ENCODE measurements at places on chromosomes 11 and 22.

DNA sequence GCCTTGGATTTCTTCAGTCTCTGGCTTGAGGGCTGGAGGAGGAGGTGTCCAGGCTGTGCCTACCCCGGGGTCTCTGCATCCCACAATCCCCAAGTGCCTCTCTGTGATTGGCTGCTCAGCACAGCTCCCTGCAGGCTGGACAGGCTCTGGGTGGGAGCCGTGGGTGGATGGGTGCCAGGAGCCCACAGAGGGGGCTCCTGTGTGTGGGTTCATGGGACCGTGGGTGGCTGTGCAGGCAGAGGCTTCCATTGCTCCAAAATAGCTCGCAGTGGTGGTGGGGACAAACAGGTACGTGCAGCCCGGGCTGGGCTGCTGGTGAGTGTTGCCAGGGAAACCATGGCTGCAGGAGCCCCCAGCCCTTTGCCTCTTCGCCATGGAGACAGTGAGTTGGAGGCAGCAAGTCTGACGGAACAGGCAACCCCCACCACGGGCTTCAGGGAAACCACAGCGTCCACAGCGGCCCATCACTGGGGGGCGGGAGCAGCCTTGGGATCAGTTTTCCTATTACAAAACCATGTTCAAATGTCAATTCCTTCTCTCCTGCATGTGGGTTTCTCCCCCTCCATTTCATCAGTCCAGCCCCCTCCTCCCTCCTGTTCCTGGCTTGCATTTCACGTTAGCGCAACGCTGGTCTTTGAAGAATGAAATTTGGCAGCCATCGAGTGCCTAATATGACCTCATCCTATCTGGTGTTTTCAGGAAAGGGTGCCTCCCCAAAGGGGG, 155.2 kb downstream of the TRIM29 start:
- DNase-seq: no peak

DNA sequence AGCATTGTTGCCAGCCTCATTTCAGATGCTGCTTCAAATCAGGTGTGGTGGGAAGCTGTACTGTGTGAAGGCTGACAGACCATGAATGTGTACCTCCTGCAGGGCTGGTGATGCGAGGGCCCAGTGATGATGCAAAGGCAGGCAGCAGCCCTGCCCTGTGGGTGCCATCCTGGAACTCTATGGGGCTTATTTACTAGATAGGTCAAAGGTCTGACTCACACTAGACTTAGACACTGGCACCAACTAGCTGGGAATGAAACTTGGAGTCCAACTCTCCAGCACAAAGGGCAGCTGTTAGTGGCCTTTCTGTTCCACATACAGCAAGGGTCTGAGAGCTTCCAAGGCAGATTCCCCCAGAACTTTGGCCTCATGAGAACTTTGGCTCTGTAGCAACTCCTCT, 138.4 kb downstream of the TTC17 start:
- no peak for DNase-seq

GRCh38 chr11:3866206-3866605, 10.7 kb downstream of the STIM1 start:
- no peak for DNase-seq

DNA sequence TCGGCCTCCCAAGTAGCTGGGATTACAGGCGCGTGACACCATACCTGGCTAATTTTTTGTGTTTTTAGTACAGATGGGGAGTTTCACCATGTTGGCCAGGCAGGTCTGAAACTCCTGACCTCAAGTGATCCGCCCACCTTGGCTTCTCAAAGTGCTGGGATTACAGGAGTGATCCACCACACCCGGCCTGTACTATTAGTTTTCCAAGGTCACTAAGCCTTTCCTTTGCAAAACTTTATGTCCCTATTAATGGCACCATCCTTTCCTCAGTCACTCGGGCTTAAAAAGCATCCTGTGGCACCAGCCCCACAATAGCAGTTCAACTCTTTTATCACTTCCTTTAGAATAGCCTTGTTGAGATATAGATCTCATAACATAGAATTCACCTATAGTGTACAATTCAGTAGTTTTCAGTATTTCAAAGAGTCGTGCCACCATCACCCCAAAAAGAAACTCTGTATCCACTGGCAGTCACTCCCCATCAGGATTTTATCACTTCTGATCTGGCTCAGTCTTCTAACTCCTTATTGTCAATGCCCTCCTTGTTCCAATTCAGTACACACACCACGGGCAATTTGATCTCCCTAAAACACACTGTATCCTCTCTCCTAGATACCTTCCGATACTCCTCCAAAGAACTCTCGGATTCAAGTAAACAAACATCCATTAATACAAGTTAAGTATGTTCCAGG, 921 bp upstream of the BCL2L13 start:
- DNase-seq: no peak

GRCh38 chr11:68831124-68831523, 10.6 kb downstream of the CPT1A start:
- DNase-seq: no peak

- DNase-seq: no peak
These were observed 1.4 kb downstream of the TNNI2 start for GRCh38 chr11:1839924-1840779.

DNA sequence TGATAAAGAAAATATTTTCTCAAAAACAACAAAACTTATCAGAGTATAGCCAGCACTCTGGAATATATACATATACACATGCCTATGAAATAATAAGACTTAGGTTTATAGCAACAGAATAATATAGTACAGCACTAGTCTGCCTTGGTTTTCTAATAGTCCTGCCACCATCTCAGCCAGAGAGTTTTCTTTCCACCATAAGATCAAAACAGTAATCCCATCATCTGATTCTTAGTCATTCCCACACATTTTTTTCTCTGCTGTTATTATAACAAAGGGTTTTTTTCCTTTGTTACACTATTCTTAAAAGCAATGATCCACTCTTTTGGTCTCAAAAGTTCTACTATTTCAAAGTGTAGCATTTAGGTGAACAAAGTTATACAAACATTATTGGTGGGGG, 15.1 kb downstream of the MTMR2 start:
- no peak for DNase-seq

Measured in activated CD4-positive, alpha-beta T cell treated with anti-CD3 and anti-CD28 coated beads, Interleukin-10, Interleukin-2, amounts not matched to agents 100 ng/mL and 50 ng/mL, durations not matched to agents 16 hours and 8 hours (primary cell).